ENCODE measurements at places on chromosomes 4 and X.

GRCh38 chrX:41164449-41164848 lies 79.2 kb downstream of the USP9X start:
- DNase-seq, result no peak

DNA sequence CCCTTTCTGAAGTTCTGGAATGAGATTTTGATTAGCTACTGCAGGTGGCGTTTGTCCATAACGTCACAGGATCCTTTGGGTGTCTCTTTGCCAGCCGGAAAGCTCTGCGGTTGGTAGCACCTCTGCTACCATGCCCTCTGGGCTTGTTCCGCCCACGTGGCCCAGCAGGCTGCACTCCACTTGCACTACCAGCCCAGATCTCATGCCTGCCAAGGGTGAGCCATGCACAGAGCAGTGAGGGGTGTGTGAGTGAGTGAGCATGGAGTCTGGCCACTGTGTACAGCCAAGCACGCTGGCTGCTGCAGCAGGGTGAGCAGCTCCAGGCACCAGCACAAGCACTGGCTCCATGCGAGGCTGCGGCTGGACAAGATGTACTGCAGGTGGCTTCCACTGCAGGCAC lies 6.6 kb upstream of the HNRNPD start:
- DNase-seq, result no peak

DNA sequence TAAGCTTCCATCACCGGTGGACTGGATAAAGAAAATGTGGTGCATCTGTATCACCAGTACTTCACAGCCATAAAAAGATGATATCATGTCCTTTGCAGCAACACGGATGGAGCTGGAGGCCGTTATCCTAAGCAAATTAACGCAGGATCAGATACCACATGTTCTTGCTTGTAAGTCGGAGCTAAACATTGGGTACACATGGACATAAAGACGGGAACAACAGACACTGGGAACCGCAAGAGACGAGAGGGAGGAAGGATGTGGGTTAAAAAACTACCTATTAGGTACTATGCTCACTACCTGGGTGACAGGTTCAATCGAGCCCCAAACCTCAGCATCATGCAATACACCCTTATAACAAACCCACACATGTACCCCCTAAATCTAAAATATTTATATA lies 16.3 kb upstream of the IDS start:
- DNase-seq, result no peak

GRCh38 chr4:55543858-55544257 lies 2.9 kb downstream of the CLOCK start:
- peak; percentile 12 for DNase-seq

DNA sequence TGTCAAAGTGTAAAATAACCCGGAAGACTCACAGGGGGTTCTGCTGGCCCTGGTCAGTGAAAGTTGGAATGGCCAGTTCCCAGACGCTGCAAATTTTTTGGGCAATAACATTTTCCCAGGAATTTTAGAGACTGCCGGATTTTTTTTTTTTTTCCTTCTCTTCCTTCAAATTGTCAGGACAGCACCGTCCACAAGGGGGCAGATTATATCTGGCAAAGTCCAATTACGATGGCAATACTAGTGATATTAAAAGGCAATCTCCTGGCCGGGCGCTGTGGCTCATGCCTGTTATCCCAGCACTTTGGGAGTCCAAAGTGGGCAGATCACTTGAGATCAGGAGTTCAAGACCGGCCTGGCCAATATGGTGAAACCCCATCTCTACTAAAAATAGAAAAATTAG lies 20.5 kb downstream of the SLC25A5 start:
- peak; percentile 51 for DNase-seq

GRCh38 chr4:18052158-18052557 lies 30.6 kb upstream of the LCORL start:
- DNase-seq, result no peak

- no peak for DNase-seq
Measured at GRCh38 chr4:130025701-130026100, 929.7 kb downstream of the C4orf33 start.

- no peak for DNase-seq
Measured at GRCh38 chr4:179586460-179586859, 2144.2 kb upstream of the AGA start.

DNA sequence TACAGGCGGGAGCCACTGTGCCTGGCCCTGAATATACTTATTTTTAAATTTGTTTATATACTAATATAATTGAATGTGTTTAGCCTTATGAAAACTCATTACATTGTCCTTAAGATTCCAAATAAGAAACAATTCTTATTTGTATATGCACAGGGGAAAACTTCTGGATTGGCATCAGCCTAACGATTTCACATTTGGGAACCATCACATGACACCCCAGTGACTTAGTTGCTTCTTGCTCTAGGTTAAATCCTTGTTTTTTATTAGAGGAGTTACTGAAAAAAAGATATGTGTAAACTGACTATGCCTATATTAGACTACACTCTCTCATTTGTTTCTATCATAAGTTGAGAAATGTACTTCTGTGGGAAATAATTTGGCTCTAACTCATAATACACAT lies 520.2 kb downstream of the SPRY1 start:
- DNase-seq, result no peak

- DNase-seq, result no peak
Measured at GRCh38 chrX:2539586-2539985, 38.8 kb upstream of the DHRSX start.

- DNase-seq, result no peak
Measured at GRCh38 chrX:38403834-38404233, 51.4 kb downstream of the OTC start.
